Activated CD8-positive, alpha-beta T cell treated with anti-CD3 and anti-CD28 coated beads, Interleukin-2, amount 10 ng/mL, durations not matched to agents 7 days and 5 days (primary cell): ENCODE measurements at places on chromosomes 2 and 18. TPM values are rescaled to one million over a fixed set of nuclear protein-coding genes. Genes with fewer than 3 reads are reported as not detected.
A peak's percentile ranks its signal among the peaks of the same experiment; 100 is the strongest.

- peak; percentile 80 for DNase-seq
Measured at GRCh38 chr2:7567646-7568045, 650.4 kb downstream of the RNF144A start.

DNA sequence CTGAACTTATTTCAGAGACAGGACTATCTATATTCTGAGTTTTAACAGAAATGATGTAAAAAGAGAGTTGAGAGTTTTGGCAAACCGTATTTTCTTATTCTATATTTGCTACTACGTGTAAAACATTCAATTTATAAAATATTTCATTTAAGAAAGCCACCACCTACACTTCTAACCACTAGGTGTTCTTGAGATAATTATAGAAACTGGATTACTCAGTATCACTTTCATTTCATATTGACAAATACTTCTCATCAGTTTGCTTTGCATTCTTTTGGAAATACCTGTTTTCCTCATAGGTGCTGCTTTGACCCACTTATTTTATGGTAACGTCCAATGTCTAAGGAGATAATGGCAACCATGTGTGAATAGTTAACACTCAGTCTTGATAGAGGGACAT is 103.3 kb upstream of the LYPD1 start:
- DNase-seq = no peak

- DNase-seq = no peak
Measured at GRCh38 chr2:231571661-231572191, 20.9 kb upstream of the TEX44 start.

DNA sequence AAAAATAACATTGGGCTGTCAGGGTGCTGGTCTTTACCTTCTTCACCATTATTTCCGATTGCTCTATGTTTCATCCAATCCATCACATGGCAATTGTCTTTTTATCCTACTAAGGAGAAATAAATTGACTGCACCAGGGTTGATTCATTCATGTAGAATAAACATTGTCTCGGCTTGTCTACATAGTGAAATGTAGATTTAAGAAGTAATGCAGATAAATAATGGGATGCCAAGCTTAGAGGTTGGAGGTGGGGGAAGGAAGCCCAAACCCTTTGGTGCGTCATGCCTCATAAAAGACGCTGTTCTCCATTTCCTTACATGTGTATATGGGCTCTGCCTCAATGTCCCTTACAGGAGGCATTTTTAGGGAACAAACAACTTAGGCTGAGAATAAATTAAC is 117.8 kb downstream of the ALK start:
- no peak for DNase-seq

DNA sequence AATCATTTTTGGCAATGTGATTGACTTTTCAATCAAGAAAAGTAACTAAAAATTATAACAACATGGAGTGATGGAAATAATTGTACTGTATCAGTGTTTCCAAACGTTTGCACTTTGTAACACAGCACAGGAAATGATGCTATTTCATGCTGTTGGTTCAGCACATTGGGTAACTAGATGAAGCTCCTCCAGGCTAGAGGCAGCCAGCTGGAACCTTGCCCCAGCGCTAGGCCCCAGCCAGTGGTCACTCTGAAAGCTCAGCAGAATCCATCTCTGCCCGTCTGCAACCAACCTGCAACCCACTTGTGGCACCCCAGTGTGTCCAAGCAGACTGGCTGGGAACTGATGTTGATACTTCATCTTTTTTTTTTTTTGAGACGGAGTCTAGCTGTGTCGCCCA is 15.3 kb downstream of the UNC50 start:
- DNase-seq = no peak

- no peak for DNase-seq
Measured at GRCh38 chr2:204550751-204551511, 5.7 kb downstream of the PARD3B start.

GRCh38 chr2:25838152-25838756 is 40.0 kb downstream of the ASXL2 start:
- DNase-seq = no peak

DNA sequence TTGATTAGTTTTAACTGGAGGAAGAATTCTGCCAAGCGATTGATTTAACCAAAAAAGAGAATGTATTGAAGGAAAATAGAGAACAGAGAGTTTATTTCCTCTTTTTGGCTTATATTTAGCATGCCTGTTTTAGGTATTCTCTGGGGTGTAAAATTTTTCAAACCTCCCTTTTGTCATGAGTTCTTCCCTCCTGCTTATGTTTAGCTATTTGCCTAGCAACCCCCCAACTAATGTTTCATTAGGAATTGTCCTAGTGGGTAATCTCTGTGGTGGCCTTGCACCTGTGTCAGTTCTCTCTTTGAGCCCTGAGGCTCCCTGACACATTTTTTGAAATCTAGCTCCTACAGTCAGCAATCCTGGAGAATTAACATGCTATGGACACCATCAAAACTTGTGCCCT is 12.5 kb upstream of the REG1B start:
- DNase-seq = no peak

GRCh38 chr18:59881728-59882656 is 17.8 kb upstream of the PMAIP1 start:
- DNase-seq = peak; percentile 35

DNA sequence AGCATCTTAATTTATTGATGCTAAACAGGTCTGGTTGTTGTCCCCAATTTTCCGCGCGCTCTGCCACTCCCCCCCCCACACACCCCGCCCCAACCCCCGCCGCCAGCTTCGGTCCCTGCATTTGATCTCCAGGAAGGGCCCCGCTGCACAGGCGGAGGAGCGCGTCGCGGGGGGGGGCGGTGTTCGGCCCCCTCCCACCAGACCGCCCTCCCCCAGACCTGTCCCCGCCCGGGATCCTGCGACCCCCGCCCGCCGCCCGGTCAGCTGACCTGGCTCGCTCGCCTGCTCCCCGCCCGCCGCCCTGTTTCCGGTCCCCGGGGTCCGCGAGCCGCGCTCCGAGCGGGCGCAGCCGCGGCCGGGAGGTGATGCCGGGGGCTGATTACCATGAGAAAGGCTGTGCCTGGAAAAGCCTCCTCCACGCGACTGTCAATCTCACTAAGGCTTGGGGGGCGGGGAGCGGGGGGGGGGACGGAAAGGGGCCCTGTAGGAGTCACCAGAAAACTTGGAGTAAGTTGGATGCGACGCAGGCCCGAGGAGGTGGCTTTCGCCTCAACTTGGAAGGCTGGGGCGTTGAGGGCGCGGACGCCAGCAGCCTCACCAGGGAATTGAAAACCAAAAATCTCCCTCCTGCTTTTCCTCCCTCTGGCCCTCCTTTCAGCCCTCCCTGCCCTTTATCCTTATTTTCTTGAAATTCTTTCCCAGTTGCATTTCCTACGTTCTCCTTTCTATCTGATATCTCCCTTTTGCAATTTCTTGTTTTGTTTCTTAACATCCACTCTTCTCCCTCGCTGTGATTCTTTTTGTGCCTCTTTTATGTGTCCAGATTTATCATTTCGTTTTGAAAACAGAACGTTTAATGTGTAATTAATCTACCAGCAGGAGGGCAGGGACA is 4.4 kb upstream of the ZEB2 start:
- DNase-seq = peak; percentile 35

GRCh38 chr2:239908308-239908707 is 116.8 kb downstream of the NDUFA10 start:
- peak; percentile 17 for DNase-seq

GRCh38 chr2:106886916-106887758 is 1.2 kb upstream of the ST6GAL2 start:
- no peak for DNase-seq

GRCh38 chr2:197235711-197236110 is 74.9 kb downstream of the ANKRD44 start:
- DNase-seq = no peak

DNA sequence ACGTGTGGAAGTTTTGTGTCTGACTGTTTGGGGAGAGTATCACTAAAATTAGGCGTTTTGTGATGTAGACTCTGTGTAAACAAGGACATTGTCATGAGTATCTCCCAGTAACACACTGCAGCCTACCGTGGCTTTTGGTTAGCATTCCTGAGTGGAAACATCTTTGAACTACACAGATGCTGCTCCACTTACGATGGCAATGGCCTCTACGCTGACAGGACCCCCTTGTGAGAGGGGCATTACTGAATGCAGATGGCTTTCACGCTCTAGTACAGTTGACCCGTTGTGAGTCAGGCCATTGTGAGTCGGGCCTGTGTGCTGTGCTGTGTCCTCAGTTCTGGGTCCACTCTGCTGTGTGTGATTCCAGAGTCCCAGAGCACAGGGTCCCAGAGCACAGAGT is 34.4 kb upstream of the ADNP2 start:
- no peak for DNase-seq

- DNase-seq = no peak
Measured at GRCh38 chr2:115652652-115653051, 1210.2 kb downstream of the DPP10 start.

- DNase-seq = no peak
Measured at GRCh38 chr18:3667255-3668137, 217.5 kb downstream of the TGIF1 start.

DNA sequence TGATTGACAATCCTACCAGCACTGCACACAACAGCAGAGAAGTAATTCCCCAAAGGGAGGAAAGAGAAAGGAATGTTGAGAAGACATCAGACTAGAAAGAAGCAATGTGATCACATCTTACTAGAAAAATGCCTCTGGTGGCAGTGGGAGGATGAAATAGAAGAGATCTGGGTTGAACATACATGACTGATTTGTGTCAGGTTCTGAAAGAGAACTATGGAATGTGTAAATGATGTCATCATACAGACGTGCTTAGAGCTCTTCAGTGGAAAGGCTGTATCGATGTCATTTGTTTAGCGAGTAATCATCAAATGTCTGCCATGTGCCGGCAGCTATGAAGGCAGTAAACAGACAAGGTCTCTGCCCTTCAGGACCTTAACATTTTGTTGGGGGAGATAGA is 24.9 kb downstream of the GORASP2 start:
- no peak for DNase-seq

- no peak for DNase-seq
Measured at GRCh38 chr2:223945755-223946154, 620 bp upstream of the WDFY1 start.

GRCh38 chr2:38871432-38871831 is 4.3 kb downstream of the DHX57 start:
- DNase-seq = no peak

GRCh38 chr2:218000136-218000535 is 2.7 kb downstream of the TNS1 start:
- no peak for DNase-seq

- DNase-seq = no peak
Measured at GRCh38 chr2:137924019-137924418, 40.3 kb upstream of the HNMT start.

- no peak for DNase-seq
Measured at GRCh38 chr18:76275727-76276313, 219.2 kb downstream of the ZNF516 start.

- no peak for DNase-seq
Measured at GRCh38 chr2:229153267-229153666, 117.8 kb downstream of the PID1 start.

DNA sequence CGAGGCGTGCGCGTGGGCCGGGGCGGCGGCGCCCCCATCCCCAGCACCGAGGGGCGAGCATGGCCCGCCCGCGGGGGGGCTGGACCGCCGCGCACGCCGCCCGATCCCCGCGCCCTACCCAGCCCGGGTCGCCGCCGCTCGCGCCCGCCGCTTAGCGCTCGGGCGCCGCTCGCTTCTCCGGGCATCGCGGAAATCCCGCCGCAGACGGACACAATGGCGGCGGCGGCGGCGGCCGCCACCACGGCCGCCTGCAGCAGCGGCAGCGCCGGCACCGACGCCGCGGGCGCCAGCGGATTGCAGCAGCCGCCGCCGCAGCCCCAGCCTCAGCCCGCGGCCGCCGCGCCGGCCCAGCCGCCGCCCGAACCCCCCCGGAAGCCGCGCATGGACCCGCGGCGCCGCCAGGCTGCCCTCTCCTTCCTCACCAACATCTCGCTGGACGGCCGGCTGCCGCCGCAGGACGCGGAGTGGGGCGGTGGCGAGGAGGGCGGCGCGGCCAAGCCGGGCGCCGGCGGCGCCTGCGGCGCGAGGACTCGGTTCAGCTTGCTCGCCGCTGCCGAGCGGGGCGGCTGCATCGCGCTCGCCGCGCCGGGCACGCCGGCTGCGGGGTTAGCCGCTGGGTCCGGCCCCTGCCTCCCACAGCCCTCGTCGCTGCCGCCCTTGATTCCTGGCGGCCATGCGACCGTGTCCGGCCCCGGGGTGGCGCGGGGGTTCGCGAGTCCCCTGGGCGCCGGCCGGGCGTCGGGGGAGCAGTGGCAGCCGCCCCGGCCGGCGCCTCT is 453 bp downstream of the CABLES1 start:
- DNase-seq = peak; percentile 29

GRCh38 chr2:199144036-199144435 is 313.7 kb downstream of the SATB2 start:
- DNase-seq = no peak

DNA sequence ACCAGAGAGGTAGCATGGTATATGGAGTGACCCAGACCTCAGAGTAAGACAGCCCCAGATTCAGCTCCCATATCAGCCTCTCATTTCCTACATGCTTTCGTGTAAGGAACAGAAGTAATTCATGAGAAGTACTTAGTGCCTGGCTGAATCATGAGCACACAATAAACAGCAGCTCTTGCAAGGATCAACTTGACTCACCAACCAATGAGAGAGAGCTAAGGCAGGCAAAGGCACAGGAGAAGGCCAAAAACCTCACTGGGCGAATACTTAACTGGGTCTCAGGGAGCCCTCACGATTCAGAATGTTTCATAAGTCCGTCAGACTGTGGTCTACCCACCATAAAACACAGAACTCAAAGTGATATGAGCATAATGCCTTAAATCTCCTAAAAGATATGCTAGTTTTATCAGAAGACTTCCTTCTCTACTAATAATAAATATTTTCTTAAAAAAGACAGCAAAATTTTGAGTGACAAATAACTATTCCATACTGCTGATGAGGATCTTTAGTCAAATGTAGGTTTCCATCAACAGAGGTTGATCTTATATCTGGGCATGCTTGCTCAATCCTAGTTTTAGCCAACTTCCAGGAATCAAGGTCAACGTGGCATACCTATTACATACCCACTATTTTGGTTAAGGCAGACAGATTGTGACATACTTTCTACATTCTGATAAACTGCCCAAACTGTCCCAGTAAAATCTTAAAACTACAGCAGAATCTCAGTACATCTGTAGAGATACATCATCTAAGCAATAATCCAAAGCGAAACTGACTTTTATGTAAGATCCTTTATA is 34.9 kb downstream of the IMMT start:
- no peak for DNase-seq

GRCh38 chr2:150165988-150166312 is 321.5 kb downstream of the RND3 start:
- DNase-seq = no peak

- DNase-seq = no peak
Measured at GRCh38 chr18:23311351-23312121, 141.6 kb upstream of the RIOK3 start.

The CRYBA2 gene
- total RNA-seq = not detected

The STARD6 gene
- total RNA-seq = not detected

The TMEM163 gene
- not detected for total RNA-seq

The MYO3B gene
- 0.23 TPM for total RNA-seq

The C1QL2 gene
- total RNA-seq = not detected

The ANKRD30BL gene
- not detected for total RNA-seq

The AP1S3 gene
- total RNA-seq = 9.1 TPM

The ZSWIM2 gene
- not detected for total RNA-seq

The PLCL1 gene
- 0.08 TPM for total RNA-seq

The MC4R gene
- total RNA-seq = not detected

The PLEK gene
- total RNA-seq = 4.7 TPM
